Osteoblast (primary cell): ENCODE measurements at places on chromosomes 12 and 14. TPM values are rescaled to one million over a fixed set of nuclear protein-coding genes. Genes with fewer than 3 reads are reported as not detected.

PPP4R4 gene
- total RNA-seq = under 0.01 and 0.29 TPM in 2 replicates

DNA sequence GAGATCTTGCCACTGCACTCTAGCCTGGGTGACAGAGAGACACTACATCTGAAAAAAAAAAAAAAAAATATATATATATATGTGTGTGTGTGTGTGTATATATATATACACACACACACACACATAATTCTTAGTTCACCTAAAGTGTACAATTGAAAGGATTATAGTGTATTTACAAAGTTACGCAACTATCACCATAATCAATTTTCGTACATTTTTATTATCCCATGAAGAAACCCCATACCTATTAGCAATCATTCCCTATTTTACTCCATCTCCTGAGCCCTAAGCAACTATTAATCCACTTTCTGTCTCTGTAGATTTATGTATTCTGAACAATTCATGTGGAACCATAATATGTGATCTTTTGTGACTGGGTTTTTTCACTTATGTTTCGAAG is 4.4 kb downstream of the SRP54 start:
- no peaks in the 10 kb centered on the region for H3K36me3 ChIP-seq
- H3K27ac ChIP-seq = no peak overlapping the region
- H3K4me3 ChIP-seq = no peak overlapping the region
- DNase-seq = no peak

DNA sequence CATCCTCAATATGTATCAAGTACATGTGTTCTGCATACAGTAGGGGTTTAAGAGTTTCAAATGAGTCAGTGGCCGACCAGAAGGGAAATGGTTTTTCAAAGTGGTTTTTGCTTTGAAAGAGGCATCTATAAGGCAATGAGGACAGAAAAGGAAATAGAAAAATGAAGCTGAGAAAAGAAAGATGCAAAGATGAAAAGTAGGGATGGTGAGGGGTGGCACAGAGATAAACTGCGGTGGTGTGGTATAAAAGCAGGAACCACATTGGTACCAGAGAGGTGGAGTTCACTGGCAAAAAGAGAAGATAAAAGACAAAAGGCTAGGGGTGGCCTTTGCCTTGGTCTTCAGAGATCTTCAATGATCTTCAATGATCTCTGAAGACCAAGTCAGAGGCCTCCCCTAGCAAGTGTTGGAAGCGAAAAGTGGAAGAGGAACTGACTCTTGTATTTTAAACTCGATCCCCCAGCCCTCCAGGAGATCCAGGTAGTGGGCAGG is 144.0 kb upstream of the KRR1 start:
- H3K4me1 ChIP-seq = peaks cover 46% of the 10 kb centered on the region
- H3K4me3 ChIP-seq = no peak overlapping the region
- no peaks in the 10 kb centered on the region for H3K36me3 ChIP-seq
- no peak for DNase-seq
- H3K27ac ChIP-seq = no peak overlapping the region
- H3K27me3 ChIP-seq = no peaks in the 10 kb centered on the region

DNA sequence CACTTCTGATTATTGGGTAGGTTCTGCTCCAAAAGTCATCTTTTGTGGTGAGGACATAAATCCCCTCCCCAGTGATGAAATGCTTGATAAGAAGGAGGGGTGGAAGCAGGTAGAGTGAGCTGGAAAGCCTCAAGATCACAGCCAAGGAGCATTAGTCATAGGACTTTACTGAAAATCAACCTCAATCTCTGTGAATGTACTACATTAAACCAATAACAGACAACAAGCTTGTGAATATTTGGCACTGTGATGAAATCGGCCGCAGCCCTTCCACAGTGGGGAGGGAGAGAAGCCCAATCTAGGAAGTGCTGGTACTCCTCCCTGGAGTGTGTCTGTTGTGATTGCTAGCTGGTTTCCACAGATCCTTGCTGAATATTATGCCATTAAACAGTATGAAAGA is 41.2 kb upstream of the PTCSC3 start:
- no peaks in the 10 kb centered on the region for H3K4me1 ChIP-seq
- H3K27me3 ChIP-seq = no peaks in the 10 kb centered on the region
- no peaks in the 10 kb centered on the region for H3K36me3 ChIP-seq
- no peak for DNase-seq
- no peak overlapping the region for H3K4me3 ChIP-seq

GRCh38 chr14:29895591-29896083 is 32.0 kb downstream of the PRKD1 start:
- no peaks in the 10 kb centered on the region for H3K4me1 ChIP-seq
- H3K27me3 ChIP-seq = no peaks in the 10 kb centered on the region
- no peak for DNase-seq
- H3K4me3 ChIP-seq = no peak overlapping the region

GRCh38 chr12:8855891-8856290 is 33.5 kb downstream of the A2ML1 start:
- no peaks in the 10 kb centered on the region for H3K27me3 ChIP-seq
- no peak overlapping the region for H3K27ac ChIP-seq
- no peaks in the 10 kb centered on the region for H3K4me1 ChIP-seq
- DNase-seq = no peak
- H3K4me3 ChIP-seq = no peak overlapping the region

GRCh38 chr12:94037444-94037843 is 110.9 kb upstream of the PLXNC1 start:
- H3K27ac ChIP-seq = no peak overlapping the region
- H3K36me3 ChIP-seq = no peaks in the 10 kb centered on the region
- H3K4me3 ChIP-seq = no peak overlapping the region
- no peak for DNase-seq

DNA sequence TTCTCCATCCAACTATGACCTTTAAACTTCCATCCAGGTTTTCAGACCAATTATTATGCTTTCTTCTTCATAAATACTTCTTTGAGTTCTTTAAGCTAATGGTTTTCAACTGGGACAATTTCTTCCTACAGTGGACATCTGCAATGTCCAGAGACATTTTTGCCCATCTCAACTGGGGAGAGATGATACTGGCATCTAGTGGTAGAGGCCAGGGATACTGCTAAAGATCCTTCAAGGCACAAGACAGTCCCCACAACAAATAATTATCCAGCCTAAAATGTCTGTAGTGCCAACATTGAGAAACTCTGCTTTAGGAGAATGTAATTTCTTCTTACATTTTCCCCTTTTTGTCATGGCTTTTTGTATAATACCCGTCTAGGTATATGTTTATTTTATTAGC is 10.6 kb downstream of the TRHDE start:
- H3K4me3 ChIP-seq = no peak overlapping the region
- no peaks in the 10 kb centered on the region for H3K4me1 ChIP-seq
- DNase-seq = peak; percentile 78
- H3K36me3 ChIP-seq = no peaks in the 10 kb centered on the region

PKP2 gene
- under 0.01 and 0.29 TPM in 2 replicates for total RNA-seq

- no peak overlapping the region for H3K27ac ChIP-seq
- no peaks in the 10 kb centered on the region for H3K4me1 ChIP-seq
- no peaks in the 10 kb centered on the region for H3K27me3 ChIP-seq
- DNase-seq = no peak
- no peaks in the 10 kb centered on the region for H3K36me3 ChIP-seq
Measured at GRCh38 chr12:5210179-5210922, 166.7 kb downstream of the KCNA5 start.
